ENCODE measurements at places on chromosomes 12 and 14.

- DNase-seq, result peak; percentile 86
These were observed 17.3 kb upstream of the YY1 start for GRCh38 chr14:100221533-100222223.

DNA sequence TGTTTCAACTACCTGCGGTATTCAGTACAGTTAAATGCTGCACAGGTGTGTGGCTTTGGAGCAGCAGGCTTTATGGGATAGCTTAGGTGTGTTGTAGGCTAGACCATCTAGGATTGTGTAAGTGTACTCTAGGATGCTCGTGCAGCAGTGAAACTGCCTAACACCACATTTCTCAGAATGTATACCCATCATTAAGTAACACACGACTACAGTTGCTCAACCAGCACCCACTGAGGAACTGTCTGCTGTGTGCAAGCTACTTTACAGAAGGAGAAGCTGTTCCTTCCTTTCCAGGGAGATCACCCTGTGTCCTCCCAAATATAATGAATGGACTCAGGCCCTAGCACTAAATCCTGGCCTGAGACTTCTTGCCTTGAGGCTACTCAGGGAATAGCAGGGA lies 94.8 kb downstream of the SLC24A4 start:
- DNase-seq, result peak; percentile 98

DNA sequence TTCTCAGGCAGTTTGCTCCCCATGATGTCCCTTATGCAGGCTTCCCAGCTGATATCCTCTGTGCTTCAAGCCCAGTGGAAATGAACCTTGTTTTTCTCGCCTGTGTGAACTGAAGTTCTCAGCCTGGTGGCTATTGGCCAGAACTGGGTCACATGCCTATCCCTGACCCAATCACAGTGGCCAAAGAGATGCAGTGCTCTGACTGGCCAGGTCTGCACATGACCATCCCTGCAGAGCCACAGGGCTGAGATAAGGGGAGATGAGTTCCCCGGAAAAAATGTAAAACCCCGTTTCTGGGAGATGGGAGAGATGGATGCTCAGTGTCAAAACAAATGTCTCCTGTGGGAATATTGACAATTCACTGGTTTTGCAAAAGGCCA lies 34.7 kb upstream of the FZD10 start:
- DNase-seq, result no peak

DNA sequence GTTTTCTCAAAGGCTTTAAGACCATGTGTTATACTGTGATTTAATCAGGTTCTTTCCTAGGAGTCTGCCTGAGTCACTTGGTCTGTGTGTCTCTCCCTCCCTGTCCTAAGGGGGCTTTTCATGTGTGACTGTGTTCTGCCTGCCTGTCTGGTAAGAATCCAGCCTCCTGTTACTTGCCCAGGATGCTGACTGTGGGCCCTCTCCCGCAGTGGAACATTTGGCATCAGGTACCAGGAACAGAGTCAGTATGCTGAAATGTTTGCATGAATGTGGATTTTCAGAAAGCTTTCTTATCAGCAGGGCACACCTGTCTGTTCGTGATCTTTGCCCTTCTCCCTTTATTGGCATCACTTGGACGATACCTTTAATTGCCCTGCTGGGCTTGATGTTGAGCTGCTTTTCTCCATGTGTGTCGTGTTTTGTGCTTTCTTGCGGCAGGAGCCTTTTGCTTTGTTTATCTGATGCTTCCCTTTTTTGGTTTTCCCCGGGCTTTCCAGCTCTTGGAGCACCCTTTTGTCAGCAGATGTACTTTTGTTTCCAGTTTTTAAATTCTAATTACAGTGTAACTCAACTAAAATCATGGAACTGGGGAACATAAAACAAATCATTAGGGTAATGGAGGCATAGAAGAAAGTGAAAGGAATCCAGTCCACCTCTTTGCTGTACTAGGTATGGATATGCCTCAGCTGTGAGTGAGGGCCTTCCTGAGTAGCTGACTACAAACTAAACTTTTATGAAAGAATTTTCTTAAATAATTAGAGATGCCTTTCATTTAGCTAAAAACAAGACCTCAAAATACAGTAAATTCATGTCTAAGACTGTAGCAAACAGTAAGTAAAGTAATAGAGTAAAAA lies 72.5 kb downstream of the TRAF3 start:
- no peak for DNase-seq

DNA sequence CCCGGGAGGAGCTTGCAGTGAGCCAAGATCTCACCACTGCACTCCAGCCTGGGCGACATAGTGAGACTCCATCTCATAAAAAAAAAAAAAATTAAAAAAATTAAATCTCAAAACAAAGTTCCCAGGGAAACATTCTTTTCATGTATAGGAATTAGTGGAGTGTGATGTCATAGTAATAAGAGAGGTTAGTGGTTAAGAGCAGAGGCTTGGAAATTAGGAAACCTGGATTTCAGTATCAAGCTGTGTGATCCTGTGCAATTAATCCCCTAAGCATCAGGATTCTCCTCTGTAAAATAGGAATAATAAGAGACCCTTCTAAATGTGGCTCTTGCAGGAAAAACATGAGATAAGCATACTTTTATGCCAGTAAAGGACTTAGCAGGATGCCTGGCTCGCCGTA lies 3.1 kb upstream of the TXNRD1 start:
- DNase-seq, result no peak

DNA sequence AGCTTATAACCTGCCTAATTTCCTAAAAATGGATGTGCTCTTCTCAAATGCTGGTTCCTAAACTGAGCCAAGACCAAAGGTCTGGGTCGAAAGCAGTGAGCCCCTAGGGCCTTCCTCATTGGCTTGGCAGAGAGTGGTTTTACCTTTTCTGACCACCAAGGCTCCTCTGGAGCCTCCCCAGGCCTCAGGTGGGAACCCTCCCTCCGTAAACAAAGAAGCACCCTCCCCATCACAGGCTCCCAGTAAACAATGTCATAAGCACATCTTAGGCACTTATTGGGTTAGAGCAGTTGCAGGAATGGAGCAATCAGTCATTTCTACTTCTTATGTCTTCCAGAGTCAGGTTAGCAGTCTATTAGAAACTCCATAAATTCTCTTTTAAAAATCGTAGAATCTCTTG lies 6.0 kb downstream of the CHPT1 start:
- no peak for DNase-seq

DNA sequence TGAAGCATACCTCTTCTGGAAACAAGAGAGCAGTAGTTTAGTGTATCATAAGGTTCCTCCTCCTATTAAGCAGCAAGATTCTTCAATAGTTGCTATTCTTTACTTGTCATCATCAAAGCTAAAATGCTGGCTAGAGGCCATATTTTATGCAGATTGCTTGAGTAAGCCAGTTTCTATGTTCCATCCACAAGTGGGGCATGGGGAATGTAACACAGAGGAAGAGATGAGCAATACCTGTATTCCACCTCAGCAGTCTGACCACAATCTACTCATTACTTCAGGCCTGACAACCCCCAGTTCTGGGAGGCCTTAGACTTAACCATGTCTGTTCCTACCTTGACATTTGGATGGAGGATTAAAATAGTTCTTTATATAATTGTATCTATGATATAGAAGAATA lies 423.6 kb downstream of the BTG1 start:
- no peak for DNase-seq

GRCh38 chr14:104254735-104255400 lies 116.5 kb downstream of the KIF26A start:
- DNase-seq, result no peak

GRCh38 chr14:71400871-71401321 lies 493.6 kb downstream of the PCNX1 start:
- peak; percentile 23 for DNase-seq

DNA sequence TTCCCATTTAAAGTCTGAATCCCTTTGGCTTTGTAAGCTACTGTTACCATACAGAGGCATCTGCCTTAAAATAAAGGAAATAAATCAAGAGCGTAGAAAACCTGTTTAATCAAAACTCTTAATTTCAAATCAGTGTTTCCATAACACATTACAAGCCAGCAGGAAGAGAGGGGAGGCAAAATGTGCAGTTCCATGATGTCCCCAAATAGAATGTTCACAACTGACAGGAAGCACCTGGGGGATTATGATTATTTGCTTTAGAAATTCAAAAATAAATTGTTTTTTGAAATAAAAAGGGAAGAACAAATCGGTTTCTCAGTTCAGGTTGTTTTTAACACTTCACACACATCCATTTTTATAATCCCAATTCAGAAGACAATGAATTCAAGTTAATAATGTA lies 21.4 kb downstream of the SOCS2 start:
- DNase-seq, result no peak

DNA sequence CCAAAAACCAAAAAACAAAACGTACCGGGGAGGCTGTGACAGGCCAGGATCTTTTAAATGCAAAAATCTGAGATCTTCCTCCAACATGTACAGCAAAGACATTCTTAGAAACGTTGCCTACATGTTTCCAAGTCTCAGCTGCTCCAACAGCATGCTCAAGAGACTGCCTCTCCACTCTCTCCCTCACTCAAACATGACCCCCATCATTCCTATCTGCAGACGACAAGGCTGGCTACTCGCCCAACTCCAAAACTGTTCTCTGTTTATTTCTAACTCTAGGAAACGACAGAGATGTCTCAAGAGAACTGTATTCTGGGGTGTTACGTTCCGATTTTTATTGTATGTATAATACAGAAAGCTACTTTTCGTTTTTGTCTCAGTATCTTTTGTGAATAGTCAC lies 57.5 kb upstream of the TMCC3 start:
- DNase-seq, result no peak

GRCh38 chr14:82003426-82003825 lies 469.8 kb upstream of the SEL1L start:
- DNase-seq, result no peak

- no peak for DNase-seq
These were observed 281.4 kb downstream of the FLRT2 start for GRCh38 chr14:85811340-85811739.

GRCh38 chr12:110347767-110348166 lies 55.7 kb downstream of the ANAPC7 start:
- no peak for DNase-seq

GRCh38 chr12:130711756-130712155 lies 4.3 kb downstream of the RIMBP2 start:
- DNase-seq, result no peak

DNA sequence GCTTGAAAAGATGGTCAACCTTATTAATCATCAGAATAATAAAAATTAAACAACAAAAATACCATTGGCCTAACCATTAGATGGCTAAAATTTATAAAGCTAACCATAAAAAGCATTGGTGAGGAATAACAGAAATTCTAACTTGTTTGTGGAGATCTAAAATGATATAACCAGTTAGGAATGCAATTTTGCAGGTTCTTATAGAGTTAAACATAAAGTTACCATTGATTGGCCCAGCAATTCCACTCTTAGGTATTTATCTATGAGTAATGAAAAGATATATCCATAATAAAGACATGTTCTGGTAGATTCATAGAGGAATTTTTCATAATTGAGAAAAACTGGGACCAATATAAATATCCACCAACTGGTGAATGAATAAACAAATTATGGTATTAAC lies 1098.6 kb downstream of the FSCB start:
- DNase-seq, result no peak

DNA sequence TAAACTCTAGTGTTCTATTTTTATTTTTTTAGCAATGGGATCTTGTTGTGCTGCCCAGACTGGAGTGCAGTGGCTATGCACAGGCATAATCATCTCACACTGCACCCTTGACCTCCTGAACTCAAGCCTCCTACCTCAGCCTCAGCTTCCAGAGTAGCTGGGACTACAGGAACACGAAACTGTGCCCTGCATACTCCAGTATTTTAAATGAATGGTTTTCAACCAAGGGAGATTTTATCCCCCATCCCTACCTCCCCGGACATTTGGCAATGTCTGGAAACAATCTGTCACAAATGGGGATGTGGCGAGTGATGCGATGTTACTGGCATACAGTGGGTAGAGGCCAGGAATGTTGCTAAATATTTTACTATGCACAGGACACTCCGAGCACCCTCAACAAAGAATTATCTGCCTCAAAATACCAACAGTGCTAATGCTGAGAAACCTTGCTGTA lies 2.1 kb downstream of the CBX5 start:
- peak; percentile 55 for DNase-seq

DNA sequence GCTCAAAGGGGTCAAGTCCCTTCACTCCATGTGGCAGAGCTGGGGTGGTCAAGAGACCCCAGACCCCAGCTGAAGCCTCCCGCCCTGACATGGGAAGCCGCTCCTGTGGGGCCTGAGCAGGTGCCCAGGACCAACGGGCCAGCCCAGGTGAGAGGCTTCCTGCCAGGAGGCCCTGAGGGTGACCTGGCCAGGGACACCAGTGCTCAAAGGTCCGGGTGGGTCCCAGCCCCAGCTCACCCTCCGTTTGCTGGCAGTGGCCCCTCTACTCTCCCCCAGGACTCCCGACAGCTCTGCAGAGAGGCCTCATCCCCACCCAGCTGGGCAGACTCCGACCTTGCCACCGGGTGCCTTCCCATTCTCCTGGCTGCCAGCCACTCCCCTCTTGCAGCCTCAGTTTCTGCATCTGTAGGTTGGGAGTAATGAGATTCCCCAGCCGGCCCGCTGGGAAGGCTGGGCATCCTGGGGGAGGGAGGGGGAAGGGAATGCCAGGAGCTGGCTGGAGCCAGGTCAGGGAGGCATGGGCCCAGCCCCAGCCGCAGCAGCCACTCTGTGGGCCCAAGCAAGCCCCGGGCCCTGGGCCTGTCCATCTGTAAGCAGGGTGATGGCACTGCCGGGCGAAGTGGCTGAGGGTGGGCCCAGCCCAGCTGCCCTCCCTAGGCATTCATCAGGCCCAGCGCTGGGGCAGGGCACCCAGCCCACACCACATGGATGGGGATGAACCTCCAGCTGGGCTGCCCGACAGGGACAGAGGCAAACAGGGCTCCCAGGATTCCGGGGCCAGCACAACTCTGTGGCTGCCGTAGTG lies 10.3 kb upstream of the INF2 start:
- no peak for DNase-seq

GRCh38 chr12:107468182-107468581 lies 217.4 kb upstream of the PWP1 start:
- no peak for DNase-seq

GRCh38 chr12:110079477-110080400 lies 31.4 kb upstream of the C12orf76 start:
- DNase-seq, result peak; percentile 86

GRCh38 chr14:75003250-75004027 lies 718 bp downstream of the EIF2B2 start:
- no peak for DNase-seq

GRCh38 chr14:29928117-29928640 lies 532 bp upstream of the PRKD1 start:
- no peak for DNase-seq

DNA sequence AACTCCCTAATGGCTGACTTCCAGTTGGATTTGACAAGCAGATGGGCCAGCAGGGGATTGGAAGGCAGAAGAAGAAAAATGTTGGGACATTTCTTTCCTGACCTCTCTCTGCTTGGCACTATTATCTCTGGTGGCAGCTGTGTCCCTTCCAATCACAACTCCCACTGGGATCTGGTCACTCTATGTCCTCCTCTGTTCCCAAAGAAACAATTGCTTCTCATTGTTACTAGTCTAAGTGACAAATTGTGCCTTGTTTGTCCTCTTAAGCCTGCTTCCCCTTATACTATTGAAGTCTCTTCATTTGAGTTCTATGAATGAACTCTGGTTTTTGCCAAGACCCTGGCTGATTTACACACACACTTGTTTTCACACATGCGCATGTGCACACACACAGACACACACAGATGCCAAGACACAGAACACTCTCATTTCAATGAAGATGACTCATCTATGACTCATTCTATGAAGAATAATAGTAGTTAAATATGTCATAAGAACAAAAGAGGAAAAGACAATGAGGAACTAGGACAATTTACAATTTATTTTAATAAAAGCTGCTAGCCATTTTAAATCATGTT lies 83.0 kb upstream of the FAR2 start:
- DNase-seq, result peak; percentile 82
